ENCODE measurements at places on chromosomes 3 and 15.

DNA sequence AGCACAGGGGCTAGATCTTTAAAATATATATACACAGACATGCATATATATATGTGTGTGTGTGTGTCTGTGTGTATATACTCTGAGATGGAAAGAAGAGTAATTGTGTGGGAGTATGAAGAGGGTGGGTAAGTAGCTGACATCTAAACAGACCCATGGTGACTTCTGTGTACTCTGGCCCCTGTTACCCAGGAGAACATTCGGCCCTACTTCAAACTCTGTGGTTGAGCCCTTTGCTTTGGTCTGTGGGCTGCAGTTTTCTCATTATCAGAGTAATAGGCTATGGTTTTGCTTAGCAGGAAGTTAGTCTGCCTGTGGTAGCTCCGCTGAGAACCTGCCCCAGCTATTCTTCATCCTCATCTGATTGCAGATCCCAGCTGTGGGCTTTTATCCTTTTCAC lies 141.4 kb downstream of the RBPMS2 start:
- DNase-seq = no peak

GRCh38 chr15:74769463-74770025 lies 12.3 kb upstream of the CSK start:
- DNase-seq = no peak

- no peak for DNase-seq
Measured at GRCh38 chr15:38674448-38674847, 109.8 kb upstream of the RASGRP1 start.

DNA sequence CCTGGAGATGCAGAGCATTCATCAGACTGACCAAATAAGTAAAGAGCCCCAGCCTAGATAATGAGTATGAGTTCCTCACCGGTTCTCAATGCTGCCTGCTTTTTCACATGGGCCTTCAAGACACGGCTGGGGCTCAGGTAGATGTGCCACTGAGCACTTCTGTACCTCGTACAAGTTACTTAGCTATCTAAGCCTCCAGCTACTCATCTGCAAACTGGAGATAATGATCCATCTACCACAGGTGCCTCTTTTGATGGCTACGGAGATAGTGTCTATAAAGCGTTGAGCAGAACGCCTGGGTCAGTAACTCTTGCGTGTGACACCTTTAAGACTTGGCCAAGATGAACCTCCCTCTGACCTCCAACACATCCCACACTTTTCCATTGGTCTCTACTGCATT lies 56.3 kb downstream of the CCR4 start:
- DNase-seq = no peak

GRCh38 chr3:120528163-120528562 lies 68.0 kb upstream of the NDUFB4 start:
- DNase-seq = no peak

GRCh38 chr3:12644331-12644937 lies 19.5 kb downstream of the RAF1 start:
- no peak for DNase-seq
